ENCODE measurements at places on chromosomes 1 and 21.

DNA sequence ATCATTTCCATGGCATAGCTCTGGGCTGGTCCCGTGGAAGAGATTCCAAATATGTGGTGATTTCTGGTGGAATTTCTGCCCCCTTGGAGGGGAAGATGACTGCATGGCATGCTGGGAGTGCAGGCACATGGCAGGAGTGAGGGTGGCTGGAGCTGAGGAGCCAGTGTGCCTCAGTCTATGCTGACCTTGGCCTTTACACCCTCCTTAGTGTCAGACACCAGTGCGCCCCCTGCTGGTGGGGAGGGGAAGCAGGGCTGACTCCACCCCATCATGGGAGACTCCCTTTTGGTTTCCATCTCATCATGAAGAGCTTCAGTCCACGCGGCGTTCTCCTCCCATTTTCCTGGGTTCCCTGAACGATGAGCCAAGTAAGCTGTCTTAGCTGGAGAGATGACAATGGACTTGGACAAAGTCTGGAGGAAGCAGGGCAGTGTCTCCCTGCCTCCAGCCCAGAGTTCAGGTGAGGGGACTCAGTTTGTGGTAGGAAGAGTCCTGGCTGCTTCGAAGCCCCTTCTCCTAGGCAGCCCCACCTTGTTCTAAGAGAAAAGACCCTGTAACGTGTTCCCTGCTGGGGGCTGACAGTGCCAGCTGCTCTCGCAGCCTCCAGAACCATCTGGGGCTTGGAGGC is 10.3 kb downstream of the ALX3 start:
- peak; percentile 59 for DNase-seq

DNA sequence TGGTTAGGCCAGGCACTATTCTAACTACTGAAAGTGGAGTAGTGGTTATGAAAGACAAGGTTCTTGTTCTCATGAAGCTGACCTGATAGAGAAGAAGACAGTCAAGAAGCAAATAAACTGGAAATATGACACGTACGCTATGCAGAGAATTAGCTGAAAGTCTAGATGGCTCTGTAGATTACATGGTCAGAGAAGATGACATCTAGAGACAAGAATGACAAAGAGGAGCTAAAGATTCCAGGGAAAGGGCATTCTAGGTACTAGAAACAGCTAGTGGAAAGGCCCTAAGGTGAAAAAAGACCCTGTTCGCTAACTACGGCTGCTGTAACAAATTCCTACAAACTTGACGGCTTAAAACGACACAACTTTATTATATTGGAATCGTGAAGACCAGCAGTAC is 68.0 kb upstream of the NRIP1 start:
- DNase-seq = no peak

GRCh38 chr1:92404661-92405060 is 82.1 kb downstream of the GFI1 start:
- no peak for DNase-seq

- DNase-seq = no peak
Measured at GRCh38 chr1:7313081-7313546, 458.0 kb upstream of the VAMP3 start.

GRCh38 chr1:70436622-70437251 is 25.7 kb downstream of the CTH start:
- no peak for DNase-seq

- DNase-seq = no peak
Measured at GRCh38 chr21:22842875-22843274, 1844.7 kb downstream of the NCAM2 start.

GRCh38 chr1:68974447-68974846 is 477.6 kb upstream of the DEPDC1 start:
- no peak for DNase-seq

GRCh38 chr1:68379085-68379478 is 70.7 kb downstream of the RPE65 start:
- DNase-seq = no peak

- DNase-seq = no peak
Measured at GRCh38 chr1:31976401-31976800, 37.3 kb upstream of the KHDRBS1 start.

DNA sequence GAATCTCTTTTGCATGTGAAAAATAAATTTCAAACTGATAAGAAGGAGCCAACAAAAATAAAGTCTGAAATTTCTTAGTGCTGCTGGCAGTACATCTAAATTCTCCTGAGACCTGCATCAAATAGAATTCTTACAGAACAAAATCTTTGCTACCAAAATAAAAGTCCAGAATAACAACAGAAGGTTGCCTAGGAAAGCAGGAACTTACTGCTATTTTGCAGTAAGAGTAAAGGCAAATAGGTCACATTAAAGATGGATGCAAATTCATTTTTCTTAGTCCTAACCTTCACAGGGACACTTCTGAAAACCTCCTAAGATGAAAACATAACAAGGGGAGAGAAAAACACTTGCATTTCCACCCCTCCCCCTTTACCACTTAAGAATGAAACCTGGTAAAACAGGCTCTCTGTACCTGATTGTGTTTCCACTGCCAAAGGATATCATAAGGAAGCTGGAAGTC is 59.0 kb downstream of the RUSC1 start:
- no peak for DNase-seq

GRCh38 chr21:30430170-30430655 is at the start of gene KRTAP13-4:
Gene KRTAP13-4, plus strand, starts transcription at chr21:30430220. Its CDS starts 56 bp downstream, at chr21:30430276.
- DNase-seq = no peak

- DNase-seq = no peak
Measured at GRCh38 chr1:11413986-11414391, 65.0 kb upstream of the DISP3 start.

DNA sequence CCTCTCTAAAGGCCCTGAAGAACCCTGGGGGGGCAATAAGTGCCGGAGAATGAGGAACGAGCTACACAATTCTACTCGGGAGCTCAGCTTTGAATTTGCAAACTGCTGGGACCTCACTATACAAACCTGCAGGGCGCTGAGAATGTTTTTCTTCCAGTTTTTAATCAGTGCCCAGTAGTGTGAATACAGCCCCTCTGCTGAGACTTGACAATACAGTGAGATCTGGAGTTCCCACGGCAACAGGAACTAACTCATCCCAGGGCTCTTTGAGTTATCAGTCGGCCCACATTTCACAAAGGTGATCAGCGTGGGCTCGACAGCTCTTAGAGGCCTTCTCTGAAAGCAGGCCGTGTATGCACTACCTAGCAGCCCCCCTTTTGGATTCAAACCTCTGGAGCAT is 41.7 kb downstream of the TMEM53 start:
- DNase-seq = no peak

GRCh38 chr1:62355095-62355494 is 35.9 kb upstream of the KANK4 start:
- no peak for DNase-seq

DNA sequence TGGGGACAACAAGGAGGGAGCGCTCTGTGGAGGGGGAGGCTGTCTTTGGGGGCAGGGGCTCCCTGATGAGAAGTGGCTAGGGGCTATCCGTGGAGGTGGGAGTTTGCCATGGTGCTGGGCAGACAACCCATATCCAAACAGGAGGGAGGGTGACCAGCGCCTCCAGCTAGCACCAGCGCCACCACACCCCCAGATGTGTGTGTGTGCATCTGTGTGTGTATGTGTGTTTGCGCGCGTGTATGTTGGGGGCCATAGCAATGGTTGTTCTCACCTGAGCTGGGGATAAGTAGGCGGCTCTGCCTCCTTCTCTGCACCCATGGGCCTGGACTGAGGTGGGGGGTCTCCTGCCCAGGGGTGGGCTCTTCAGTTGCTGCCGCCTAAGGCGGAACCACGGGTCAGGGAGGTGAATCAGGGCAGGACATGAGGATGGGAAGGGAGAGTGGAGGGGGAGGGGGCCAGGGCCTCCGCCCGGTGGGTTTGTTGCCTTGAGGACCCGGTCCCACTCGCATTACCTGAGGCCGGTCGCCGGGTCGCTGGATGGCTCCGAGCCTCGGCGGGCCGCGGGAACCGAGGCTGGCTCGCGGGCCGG is 345 bp downstream of the HPCAL4 start:
- DNase-seq = no peak

DNA sequence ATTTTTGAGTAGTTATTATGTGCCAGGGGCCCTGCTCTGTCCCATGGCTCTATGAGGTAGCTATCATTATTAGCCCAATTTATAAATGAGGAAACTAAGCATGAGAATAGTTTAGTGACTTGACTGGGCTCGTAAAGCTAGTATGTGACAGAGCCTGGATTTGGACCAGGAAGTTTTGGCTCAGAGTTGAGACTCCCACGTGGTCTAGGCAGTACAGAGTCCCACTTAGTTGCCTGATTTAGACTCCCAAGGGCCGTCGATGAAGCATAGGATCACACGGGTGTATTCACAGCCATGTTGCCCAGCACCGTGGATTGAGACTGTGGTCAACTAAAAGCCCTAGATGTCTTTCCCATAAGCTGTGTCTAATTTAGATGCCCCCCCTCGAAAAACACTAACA is 81.7 kb downstream of the DDX20 start:
- DNase-seq = no peak

DNA sequence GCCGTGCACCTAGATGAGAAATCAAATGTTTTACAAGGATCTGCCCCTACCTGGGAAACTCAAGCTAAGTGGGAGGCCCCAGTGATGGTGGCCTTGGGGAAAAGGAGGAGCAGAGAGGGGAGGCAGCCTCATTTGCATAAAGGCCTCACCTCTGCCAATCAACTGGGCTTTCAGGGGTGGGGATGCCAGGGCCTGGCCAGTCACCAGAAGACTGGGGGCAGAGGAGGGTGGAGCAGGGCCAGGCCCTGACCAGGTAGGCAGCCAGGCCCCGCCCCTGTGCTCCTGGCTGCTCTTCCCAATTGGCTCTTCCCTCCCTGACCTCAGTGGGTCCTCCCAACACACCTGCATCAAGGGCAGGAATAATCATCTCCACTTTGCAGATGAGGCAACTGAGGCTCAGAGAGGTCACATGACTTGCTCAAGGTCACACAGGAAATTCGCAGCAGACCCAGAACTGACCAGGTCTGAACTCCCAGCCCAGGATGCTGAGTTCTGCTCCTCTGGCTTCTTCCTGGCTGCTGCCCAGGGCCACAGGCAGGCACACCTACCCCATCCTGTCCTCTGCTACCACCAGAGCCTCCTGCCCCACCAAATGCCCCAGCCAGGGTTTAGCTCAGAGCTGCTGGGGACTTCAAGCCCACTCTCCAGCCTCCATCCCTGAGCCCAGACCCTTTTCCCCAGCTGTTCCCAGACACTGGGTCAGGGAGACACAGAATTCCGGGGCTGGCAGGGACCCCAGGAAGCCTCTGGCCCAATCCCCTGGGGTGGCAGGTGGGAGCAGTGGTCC is 677.9 kb downstream of the MATN1 start:
- no peak for DNase-seq

DNA sequence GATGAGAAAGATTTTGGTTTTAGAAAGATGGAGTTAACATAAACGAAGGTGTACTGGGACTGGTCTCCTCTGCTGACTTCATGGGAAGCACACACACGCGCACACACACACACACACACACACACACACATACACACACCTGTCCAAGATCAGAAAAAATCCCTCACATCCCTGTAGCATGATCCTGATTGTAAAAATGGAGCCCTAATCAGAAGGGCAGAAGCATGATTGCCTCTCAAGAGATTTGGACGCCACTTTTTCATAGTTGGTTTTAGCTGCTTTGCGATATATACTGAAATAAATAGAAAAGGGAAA is 56.5 kb upstream of the LGALS8 start:
- no peak for DNase-seq

DNA sequence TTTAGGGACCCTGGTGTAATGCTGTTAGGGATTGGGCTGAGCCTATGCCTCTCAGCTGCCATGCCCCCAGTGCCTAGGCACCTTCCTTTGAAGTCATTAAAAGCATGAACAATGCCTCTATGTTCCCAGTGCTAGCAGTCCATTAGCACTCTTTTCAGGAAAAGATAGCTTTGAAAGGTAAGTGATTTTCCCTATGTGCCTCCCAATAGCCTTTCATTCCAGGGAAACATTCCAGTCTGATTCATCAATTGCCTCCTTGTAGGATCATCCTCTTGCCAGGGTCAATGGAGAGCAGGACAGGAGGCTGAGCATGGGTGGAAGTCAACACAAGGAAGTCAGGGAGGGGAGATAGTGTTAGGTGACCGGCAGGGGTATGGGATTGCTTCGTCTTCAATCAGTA is 8.6 kb upstream of the IGSF21 start:
- DNase-seq = no peak

DNA sequence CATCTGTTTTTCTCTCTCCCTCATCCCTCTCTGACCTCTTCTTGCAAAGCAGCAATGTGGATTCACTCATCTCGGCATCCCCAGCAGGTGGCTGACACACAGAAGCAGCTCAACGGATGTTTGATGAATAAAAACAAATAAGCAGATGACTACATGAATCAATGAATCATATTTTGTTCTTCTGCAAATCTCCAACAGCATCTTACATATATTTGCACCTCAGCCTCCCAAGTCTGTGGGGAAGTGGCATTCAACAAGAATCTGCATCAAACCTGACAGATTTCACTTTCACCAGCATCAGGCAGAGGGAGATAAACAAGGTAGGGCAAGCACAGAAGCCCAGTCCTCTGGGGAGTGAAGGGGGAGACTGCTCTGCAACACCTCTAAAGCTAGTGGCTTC is 34.0 kb downstream of the CAPN8 start:
- DNase-seq = no peak

- DNase-seq = no peak
Measured at GRCh38 chr1:61052395-61053225, 29.8 kb upstream of the NFIA start.

DNA sequence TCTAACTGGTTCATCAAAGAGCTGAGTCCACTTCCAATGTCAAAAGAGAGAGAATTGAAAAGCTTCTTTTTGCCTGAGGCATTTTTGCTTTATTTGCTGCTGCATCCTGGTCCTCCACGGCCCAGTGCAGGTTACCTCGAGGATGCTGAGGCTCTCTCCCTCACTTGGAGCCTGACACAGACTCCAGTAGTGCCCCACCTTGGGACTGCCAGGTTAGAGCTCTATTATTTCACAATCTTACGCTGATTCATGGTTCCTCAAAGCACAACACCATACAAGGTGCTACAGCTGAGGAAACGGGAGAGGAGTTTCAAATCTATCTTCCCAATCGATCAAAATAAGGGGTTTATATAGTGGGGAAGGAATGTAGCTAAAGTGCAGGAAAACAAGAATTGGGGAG is 13.6 kb upstream of the PLPPR4 start:
- no peak for DNase-seq

GRCh38 chr1:53203466-53203865 is 6.8 kb downstream of the CPT2 start:
- no peak for DNase-seq

DNA sequence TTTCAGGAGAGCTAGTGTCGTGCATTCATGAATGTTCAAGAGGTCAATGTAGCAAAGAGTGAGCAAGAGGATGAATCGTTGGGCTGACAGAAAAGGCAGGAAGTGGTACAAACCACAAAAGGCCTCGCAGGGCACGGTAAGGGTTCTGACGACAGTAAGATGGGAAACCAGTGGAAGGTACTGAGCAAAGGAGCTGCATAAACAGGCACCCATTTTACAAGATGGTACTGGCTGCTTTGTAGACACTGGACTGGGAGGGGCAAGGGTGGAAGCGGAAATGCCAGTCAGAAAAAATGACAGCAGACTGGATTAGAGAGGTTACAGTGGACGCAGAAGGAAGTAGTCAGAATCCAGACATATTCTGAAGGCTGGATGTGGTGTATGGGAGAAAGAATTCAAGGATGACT is 123.5 kb downstream of the PTPN14 start:
- peak; percentile 7 for DNase-seq
